ENCODE measurements at places on chromosomes 16 and 17.

DNA sequence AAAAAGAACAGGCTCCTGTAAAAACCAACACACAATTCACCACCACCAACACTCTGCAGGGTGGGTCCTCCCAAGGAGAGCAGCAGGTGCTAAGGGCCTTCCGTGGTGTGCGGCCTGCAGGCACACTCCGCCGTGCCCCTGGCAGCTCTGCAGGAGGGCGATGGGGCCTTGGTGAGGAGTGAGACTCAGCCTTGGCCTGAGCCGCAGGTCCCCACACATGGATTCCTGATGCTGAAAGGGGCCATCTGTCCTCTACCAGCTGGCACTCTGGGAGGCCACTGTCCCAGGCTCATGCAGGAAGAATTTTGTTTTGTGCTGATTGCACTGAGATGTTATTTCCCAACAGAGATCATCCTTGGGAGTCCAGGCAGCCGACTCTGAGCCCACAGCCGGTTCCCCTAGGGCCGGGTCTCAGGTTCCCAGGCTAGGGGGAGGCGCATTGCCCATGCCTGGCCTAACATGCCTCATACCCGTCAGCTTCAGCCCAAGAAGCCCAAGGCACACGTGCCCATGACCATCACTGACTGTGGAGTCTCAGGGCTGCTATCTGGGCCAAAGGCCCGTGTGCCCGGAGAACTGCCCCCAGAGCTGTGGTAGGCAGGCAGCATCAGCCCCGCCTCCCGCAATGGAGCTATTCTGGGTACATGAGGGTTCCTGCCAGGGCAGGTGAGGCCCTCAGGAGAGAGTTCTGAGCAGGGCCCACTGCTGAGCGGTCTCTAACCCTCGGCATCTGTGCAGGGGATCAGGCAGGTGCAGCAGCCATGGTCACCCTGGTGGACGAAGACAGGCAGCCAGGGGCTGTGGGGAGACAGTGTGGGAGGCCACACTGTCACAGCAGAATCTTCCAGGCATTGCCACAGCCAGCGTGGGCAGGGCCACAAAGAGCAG is 97.9 kb upstream of the ZNF469 start:
- DNase-seq, result no peak

GRCh38 chr17:9432134-9432885 is 143.3 kb downstream of the STX8 start:
- no peak for DNase-seq

GRCh38 chr17:75031972-75032719 is 14.6 kb downstream of the ATP5PD start:
- DNase-seq, result peak; percentile 56

DNA sequence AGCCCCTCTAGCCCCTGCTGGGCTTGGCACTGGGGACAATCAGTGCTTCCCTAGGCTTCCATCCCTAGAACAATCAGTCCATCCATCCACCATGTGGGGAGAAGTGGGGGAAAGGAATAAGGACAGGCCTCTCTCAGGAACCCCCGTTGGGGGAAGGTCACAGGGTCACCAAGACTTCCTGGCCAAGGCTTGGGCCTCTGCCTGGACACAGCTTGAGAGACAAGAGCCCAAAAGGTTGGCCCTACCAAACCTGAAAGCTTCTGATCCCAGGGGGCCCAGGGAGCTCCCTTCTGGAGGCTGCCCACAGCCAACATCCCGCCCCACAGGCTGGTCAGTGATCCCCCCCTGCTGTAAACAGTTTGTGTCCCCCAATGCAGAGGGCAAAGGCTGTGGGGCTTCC is 16.2 kb upstream of the MTMR4 start:
- DNase-seq, result no peak

- DNase-seq, result no peak
These were observed 147.2 kb downstream of the UTP18 start for GRCh38 chr17:51407576-51407975.

- no peak for DNase-seq
These were observed 576.0 kb upstream of the HSBP1 start for GRCh38 chr16:83231729-83232128.

DNA sequence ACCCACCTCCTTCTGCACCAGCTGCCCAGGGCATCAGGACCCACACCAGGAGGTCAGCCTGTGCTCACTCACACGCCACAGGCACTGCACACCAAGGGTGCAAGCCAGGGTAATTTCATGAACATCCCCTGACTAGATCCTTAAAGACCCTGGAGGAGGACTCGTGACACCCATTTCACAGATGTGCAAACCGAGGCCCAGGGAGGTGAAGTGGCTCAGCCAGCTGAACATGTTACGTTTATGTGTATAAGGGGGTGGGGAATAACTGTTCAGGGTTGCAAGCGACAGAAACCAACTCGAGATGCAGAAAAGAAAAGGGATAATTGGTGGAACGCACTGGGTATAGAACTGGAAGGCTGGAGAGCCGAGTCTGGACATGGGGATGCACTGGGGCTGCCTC is 138.1 kb upstream of the FOXF1 start:
- DNase-seq, result no peak

- no peak for DNase-seq
These were observed 54.5 kb downstream of the TENT4B start for GRCh38 chr16:50207652-50208051.

DNA sequence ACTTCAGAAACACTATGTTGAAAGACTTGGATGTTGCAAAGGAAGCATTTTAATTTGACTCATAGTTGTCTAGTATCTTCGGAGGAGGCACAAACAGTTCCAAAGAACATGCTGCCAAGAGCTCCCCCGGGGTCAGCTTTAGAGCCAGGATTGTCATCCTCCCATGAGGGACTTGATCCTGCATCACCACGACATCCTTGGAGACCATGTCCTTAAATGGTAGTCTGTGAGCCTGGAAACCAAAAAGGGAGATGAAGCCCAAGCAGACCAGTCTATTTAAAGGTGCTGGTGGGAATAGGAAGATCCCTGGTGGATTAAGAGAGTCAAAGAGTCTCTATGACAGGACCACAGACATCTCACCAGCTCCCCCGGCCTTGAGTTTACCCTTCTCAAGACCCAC is 33.3 kb upstream of the DYNLRB2 start:
- no peak for DNase-seq

DNA sequence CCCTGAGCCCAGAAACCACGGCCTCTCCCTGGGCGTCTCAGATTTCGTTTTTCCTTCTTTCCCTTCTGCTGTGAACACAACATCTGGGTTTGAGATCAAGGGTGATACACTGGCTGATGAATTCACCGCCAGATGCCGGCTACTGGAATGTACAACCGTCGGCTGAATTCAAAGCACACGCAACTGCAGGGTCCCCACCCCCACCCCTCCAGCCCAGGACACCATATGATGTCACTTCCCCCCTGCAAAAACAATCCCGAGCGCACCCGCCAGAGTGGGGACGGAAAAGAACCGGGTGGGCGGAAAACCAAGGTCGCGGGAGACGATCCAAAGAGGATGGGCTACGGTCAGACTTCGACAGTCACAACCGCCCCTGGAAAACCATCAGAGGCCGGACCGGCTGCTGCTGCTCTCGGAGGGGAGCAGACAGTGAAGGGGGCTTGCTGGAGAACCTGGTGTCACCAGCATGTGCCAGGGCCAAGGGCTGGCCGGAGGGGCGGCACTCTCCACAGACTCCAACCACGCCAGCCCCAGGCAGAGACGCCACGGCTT is 23.3 kb downstream of the CEP295NL start:
- DNase-seq, result peak; percentile 68

DNA sequence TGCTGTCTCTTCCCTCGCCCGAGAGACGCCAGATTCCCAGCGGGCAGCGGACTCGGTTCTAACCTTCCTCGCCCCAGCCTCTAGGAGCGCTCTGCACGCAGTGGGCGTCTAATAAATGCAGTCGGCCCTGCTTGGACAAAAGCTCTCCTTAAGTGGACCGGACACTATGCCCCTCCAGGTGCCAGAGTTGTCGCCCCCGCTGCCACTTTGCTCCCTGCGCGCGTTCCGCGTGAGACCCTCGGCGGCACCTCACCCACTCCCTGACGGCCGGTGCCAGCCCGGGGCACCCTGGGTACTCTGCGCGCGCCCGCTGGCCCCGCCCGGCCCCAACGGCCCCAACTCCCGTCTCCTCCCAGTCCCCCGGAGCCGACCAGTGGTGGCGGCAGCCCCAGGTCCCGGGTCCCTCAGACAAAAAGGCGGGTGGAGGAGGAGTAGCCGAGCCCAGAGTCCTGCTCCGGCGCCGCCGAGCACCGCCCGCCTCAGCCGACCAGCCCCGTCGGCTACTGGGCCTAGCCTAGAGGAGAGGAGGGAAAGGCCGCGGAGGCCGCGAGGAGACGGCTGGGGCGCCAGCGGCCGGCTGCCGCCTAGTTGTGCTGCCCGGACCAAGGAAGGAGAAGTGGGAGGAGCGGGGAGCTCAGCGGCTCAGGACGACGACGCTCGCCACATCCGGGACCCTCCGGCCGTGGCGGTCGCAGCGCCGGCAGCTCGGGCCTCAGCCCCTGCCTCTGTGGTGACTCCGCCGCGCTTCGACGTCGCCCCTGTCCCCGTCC is 123.0 kb downstream of the GOSR1 start:
- DNase-seq, result peak; percentile 88

DNA sequence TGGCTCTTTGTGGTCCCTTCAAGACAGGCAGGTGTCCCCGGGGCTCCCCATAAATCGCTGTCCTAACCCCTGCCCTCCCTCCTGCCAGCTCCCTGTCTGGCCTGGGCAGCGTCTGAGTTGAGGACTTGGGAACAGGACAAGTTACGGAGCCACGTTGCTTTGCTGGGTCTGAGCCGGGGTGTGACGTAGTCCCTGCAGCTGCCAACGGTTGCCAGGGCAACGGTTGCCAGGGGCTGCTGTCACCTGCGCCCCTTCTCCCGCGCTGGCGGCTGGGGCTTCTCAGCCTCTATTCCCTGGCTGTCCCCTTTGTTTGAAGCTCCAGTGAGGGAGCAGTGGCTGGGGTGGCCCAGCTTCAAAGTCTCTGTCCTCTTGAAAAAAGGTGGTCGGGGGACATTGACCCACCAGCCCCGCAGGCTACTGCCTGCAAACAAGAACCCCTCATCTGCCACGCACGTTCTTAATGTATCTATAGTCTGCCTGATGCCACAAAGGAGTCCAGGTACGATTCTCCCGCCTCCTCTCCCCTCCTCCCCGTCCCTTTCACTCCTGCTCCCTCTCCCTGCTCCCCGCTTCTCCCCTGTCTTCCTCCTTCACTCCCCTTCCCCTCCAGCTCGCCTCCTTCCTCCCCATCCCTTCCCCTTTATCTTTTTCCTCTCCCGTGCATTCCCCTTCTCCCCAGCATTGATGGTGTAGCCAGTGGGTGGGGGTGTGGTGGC is 10.9 kb downstream of the ADGRG1 start:
- peak; percentile 57 for DNase-seq

GRCh38 chr16:56898847-56899246 is 33.1 kb upstream of the HERPUD1 start:
- no peak for DNase-seq

GRCh38 chr16:266258-267164 is 9.2 kb downstream of the RGS11 start:
- no peak for DNase-seq

DNA sequence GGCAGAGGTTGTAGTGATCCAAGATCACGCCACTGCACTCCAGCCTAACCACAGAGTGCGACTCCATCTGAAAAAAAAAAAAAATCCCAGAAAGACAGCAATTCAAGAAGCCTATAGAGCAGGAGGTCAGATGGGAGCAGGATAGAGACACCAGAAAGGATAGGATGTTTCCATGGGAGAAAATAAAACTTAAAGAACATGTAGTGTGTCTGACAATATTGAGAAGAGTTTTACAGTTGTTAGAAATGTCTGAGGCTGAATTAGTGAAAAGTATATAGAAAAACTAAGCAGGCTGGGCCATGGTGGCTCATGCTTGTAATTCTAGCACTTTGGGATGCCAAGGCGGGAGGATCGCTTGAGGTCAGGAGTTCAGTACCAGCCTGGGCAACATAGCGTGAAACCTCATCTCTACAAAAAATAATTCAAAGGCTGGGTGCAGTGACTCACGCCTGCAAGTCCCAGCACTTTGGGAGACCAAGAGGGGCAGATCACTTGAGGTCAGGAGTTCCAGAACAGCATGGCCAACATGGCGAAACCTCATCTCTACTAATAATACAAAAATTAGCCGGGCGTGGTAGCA is 15.3 kb upstream of the TRIM37 start:
- no peak for DNase-seq

- DNase-seq, result no peak
These were observed at the start of gene PPP1R9B for GRCh38 chr17:50150354-50151040. Gene PPP1R9B, minus strand, starts transcription at chr17:50150677. Its CDS starts 164 bp downstream, at chr17:50150513.

DNA sequence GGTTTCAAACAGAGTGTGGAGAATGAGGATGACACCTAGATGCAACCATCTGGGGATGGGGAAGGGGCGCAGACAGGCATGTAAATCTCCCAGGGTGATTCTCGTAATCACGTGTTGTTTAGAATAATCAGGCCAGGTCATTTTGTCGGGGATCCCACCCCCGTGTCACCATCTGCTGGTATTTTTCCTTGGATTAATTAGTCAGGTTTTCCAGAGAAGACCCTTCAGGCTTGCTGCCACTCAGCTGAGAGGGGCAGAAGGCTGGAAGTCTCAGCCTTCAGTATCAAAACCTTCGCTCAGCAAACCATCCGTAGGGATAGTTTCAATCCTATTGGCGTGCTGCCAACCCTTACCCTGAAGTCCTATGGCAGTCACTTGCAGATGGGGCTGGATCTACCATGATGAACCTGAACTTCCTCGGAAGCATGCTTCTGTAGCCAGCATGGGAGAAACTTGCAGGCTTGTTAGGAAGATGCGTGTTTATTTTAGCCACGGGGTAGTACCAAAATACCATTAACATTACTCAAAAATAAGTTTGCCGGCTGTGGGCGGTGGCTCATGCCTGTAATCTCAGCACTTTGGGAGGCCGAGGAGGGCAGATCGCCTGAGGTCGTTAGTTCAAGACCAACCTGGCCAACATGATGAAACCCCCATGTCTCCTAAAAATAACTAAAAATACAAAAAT is 7.5 kb upstream of the ADCY9 start:
- DNase-seq, result no peak

DNA sequence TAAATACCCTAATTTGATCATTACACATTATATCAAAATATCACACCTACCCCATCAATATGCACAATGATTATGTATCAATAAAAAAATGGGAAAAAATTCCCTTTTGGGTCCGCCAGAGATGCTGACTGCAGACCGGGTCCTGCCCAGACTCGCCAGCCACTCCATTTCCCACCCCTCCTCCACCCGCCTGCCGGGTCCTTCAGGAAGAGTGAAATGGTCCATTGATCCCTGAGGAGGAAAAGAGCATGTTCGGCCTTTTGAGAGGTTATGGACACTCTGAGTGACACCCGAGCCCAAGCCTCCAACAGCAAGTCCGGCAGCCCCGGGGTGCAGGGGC is 123.9 kb upstream of the ZFHX3 start:
- DNase-seq, result no peak

DNA sequence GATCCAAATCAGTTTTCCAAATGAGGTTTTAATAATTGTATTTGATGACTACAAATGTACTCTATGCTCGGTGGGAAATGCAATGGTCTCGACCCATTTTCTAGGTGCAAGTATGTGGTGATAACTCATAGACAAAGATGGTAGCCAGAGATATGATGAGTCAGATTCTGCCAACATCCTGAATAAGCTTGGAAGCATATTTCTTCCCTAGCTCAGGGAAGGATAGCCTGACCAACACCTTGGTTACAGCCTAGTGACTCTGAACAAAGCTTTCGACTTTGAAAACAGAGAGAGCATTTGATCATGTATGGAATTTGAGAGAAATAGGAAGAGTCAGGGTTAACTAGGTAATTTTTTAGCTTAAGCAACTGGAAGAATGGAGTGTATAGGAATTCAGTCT is 128.3 kb upstream of the MYOCD start:
- no peak for DNase-seq

Measured in right lobe of liver (tissue), 6 donors.